Right ventricle myocardium superior (tissue), 1 donor: ENCODE measurements at places on chromosomes 12 and 14. TPM values are rescaled to one million over a fixed set of nuclear protein-coding genes. Genes with fewer than 3 reads are reported as not detected.
A peak's percentile ranks its signal among the peaks of the same experiment; 100 is the strongest.

IL23A gene
- not detected for total RNA-seq

DNA sequence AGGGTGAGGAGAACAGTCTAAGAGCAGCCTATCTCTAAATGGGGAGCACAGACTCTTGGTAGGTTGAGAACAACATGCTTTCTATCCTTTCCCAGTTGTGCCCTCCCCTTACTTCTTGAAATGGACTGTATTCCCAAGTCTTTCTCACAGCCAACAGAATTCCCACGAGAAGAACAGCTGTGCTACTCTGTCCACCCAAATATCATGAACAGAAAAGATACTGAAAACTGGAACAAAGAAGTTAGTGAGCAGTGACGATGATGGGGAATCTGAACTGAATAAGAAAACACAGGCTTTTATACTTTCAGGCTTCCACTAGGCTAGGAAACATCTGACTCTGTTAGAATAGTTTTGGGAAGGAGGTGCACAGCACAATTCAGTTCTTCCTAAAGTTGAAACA, 3.4 kb downstream of the NACA start:
- DNase-seq = no peak

GRCh38 chr12:110921262-110921661, 883 bp upstream of the MYL2 start:
- DNase-seq = no peak

DNA sequence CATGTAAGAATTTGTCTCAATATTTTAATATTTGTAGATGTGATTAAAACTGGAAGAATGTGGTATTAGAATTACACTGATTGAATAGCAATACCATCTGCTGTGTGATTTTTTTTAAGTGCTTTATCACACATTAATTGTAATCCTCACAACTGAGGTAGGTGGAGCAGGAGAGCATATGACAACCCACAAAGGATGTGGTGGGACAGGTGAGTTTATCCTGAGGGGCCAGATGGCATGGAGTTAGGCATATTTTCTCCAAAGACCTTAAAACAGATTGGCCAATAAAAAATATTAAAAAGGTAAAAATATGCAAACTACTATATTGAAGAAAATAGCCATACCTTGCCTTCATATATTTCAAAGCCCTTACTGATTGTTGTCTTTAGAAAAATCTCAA, 7.8 kb downstream of the LRRC10 start:
- no peak for DNase-seq

- DNase-seq = peak; percentile 60
These were observed 78.0 kb downstream of the LRRC74A start for GRCh38 chr14:76904100-76904739.
